ENCODE measurements at places on chromosomes 11 and 22. TPM values are rescaled to one million over a fixed set of nuclear protein-coding genes. Genes with fewer than 3 reads are reported as not detected.

GRCh38 chr11:82191695-82192094 is 542.0 kb downstream of the FAM181B start:
- DNase-seq, result no peak

GRCh38 chr11:96207459-96208449 is 135.2 kb downstream of the MAML2 start:
- peak; percentile 57 for DNase-seq

MYBPC3 gene
- 0.30 TPM for total RNA-seq

C11orf42 gene
- total RNA-seq, result not detected

- DNase-seq, result no peak
These were observed 5.5 kb downstream of the CDC42EP1 start for GRCh38 chr22:37565830-37566229.

DNA sequence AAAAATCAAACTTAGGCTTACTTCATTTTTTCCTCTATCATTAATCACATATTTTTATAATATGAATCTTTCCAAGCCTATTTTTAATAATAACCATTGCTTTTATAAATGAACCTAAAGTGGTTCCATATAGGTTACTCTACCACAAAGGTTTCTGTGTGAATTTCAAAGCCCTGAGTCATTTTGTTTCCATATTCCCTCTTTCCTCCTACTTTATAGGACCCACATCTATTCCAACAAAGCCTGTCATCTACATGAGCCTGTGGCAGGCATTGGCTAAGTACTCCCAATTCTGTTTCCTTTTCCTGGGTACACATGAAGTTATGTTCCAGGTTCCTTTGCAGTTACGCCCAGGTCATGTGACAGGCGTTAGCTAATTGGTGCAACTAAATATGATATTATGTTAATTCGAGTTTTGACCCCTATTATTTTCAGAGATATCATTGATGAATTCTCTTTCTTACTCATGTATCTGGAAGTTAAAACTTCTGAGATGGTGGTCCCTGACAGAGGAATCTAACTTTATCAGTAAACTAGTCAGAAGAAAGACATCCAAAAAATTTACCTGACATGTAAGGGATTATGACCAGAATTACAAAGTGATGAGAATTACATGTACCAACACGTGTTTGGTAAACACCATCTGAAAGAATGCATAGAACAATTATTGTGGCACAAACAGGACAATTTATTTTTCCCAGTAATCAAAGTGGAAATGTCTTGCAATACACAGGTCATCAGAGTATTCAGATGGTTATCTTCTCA is 1264.0 kb upstream of the CNTN5 start:
- no peak for DNase-seq

GRCh38 chr11:65915101-65915820 is 3.6 kb downstream of the C11orf68 start:
- DNase-seq, result no peak

ARHGAP32 gene
- 37.7 TPM for total RNA-seq

DNA sequence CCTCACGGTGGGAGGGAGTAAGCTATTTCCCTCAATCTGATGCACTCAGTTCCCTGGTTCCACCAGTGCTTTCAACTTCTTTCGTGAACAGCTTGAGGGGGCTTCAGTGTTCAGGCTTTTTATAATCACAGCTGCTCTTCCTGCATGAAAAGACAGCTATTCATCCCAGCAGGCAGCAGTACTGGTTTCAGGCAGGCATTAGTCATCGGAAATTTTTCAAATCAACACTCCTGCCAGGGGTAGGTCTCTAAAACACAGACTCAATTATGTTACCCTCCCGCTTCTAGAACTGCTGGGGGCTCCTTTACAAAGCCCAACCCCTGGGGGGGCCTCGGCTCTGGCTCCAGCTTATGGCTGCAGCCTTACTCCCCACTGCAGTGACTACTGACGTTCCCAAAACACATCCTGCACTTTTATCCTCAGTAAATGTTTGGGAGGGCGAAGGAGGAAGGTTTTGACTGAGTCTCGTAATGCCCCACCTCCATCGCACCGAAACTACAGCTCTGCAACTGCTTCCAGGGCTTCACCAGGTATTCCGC is 5.8 kb downstream of the POLDIP3 start:
- peak; percentile 22 for DNase-seq

DNA sequence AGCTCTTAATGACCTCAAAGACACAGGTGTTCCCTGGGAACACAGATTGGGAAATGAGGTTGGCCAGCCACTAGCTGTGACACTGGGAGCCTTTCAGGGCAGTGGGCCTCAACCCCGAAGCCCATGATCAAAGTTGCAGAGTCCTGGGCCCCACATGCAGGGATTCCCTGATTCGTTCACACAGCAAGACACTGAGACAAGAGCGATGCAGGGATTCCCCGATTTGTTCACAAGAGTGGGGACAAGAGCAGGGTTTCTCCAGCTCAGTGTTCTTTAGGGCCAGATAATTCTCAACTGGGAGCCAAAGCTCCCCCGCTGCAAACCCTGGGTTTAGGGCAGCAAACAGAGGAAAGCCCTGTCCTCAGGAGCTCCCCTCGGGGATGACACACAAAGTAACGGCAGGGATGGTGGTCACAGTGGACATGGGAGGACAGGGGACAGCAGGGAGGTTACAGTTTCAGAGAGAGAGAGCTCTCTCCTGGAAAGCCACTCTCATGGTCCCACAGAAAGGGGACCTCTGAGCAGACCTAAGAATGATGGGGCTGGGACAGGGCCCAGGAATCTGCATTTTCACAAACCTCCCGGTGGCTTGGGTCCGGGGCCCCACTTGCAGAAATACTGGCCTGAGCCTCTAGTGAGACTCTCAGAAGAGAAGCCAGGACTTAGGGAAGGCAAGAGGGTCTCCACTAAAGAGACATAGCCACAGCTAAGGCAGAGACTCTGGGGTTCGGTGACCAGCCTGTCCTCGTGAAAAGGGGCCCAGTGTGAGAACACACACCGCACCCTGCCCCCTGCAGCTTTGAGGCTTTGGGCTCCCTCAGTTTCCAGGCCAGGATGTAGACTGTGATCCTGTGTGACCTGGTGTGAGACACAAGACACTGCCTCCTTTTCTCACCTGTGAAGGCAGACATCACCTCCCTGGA is 7.4 kb upstream of the GNAZ start:
- no peak for DNase-seq

DNA sequence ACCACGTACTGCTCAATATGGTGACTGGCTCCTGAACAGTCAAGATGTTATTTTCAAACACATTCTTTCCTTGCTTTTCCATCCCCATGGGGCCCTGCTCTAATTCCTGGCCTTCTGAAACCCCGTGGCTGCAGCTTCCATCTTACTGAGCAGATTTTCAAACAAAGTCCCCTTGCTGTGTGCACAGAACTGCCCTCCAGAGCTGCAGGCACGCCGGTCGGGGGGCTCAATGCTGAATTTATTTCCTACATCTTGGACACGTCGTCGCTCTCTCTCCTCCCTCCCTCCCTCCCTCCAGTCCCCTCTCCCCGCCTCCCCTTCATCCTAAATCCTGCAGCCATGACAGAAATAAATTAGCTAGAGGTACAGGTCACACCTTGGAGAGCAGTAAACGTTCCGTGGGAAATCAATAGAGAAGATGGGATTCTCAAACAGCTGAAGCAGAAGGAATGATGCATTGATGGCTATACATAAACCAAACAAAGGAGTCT is 243.1 kb upstream of the BLID start:
- DNase-seq, result no peak

TRPM5 gene
- under 0.01 TPM for total RNA-seq

DNA sequence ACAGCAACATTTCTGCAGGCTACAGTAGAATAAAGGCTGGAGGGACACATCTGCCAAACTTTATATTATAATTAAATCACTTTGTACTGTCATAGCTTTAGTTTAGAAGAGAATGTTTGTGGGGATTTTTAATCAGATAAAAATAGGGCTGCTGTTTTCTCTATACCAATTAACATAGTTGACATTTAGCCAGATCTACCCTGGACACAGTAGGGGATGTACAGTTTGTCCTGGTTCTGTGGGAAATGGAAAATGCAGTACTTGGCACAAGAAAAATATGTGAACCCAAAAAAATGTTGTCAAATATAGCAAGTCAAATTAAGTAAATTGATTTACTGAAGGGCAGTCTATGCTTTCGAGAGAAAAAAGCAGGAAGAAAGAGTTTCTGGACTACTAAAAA is 20.8 kb upstream of the PICALM start:
- no peak for DNase-seq

DNA sequence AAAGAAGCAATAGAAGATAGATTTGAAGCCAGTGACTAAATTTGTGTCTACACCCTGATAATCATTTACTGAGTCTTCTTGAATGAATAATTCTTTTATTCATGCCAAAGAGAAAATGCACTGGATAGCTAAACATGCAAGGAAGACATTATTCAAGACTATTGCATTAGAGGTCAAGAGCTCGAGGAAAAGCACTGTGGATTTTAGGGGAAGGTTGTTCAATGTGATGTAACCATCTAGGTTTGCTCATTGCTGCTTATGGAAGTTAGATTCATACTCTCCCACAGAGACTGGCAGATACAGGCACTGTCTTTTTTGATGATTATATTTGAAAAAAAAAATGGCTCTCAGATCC is 682.1 kb downstream of the KCNA4 start:
- DNase-seq, result no peak

DNA sequence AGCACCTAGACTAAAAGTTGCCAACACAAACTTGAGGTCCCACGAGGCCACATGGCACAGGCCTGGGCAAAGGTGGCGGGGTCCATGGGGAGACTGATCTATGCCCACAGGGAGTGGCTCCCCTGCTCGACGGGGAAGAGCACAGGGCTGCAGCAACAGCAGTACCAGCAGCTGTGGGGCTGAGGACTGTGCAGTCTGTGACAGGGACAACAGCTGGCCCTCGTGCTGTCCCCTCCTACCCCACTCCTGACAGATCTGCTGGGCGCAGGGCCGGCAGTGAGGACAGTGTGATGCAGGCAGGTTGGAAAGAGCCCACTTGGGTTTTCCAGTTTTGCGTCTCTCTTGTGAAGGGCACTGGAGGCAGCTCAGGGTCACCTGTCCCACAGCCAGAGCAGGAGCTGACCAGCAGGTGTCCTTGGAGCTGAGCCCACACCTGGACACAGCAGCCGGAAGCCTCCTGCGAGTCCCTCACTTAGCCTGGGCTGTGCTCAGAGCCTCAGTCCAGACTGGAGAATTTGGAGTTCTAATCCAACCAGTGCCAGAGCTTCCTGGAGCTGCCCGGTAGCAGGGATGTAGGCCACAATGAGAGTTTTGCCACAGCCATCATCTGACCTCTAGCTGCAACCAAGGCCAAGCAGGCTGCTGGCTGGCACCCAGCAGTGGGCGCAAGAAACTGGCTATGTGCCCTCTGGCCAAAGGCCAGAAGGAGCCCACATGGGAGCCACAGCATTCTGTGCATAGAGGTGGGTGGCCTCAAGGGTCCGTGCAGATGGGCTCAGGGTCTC is 3.6 kb upstream of the GAS2L1 start:
- no peak for DNase-seq

CELSR1 gene
- 14.2 TPM for total RNA-seq

DNA sequence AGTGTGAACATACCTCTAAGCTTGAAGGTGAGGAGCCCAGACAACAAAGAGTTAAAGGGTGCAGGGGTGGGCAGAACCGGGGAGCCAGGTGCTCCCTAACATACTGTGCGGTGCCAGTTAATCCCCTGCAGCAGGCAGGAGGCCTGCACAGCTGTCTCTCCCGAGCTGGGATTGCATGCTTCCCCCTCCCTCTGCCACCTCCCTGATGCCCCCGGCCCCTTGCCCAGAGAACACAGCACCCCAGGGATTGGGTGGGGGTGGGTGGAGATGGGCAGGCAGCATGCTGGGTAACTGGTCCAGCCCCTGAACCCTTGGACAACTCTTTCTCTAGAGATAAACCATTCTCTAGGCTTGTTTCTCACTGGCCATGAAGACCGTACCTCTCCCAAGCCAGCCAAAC is 67.7 kb upstream of the MYOD1 start:
- DNase-seq, result no peak

TSPAN32 gene
- 1.2 TPM for total RNA-seq

STARD10 gene
- total RNA-seq, result 28.7 TPM

GRCh38 chr11:130452176-130452575 is 3.7 kb downstream of the ADAMTS15 start:
- peak; percentile 16 for DNase-seq

OR10A3 gene
- total RNA-seq, result not detected

DNA sequence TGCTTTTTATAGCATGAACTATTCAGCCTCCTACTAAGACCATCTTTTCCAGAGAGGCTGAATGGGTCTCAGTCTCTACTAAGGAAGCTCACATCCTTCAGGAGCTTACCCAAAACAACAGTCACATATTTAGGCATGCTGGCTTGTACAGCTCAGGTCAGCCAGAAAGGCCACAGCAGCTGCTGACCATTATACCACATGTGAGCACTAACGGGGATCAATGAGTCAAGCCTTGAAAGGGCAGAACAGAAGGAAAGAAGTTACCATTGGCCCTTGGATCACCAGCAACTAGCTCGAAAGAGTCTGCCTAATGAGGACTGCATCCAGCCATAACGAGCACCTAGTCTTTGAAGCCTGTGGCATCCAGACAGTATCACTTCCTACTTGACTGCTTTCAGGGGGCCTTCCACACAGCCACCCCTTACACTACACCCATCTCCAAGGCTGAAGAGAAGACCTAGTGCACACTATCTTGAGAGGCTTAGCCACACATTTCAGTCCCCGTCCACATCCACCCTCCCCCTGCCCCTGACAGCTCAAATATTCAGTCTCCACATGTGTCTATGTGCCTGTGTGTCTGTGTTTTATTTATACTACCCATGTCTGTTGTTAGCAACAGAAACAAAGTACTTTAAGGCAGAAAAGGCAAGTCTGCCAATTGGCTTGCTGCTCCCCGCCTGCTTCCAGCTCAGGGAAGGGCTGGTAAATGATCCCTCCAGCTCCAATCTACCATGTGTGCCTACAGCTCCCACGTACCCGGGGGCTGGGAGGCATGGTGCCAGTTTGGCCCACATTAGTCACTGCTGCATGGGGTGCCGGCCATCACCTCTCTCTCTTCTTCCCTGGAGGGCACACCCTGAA is 95.5 kb downstream of the RPL27A start:
- peak; percentile 84 for DNase-seq

GRCh38 chr11:73404048-73404447 is 27.8 kb downstream of the RELT start:
- peak; percentile 36 for DNase-seq
